ENCODE measurements at places on chromosomes 3 and 15.

DNA sequence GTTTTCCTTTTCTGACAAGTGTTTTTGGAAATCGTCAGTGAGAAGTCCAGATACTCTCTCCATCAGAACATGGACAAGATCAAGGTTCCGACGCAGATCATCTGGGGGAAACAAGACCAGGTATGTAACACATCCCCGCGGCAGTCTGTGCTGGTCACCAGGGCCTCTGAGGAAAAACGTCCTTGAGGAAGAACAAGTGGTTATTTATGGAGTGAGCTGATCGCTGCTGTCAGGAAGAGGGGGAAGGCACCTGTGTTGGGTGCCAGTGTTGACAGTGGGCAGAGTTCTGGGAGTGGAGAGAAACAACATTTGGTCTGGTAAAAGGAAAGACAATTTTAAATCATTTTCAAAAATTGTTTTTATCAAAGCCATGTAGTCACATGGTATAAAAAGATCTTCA, 20.7 kb upstream of the RPP14 start:
- no peak for DNase-seq

DNA sequence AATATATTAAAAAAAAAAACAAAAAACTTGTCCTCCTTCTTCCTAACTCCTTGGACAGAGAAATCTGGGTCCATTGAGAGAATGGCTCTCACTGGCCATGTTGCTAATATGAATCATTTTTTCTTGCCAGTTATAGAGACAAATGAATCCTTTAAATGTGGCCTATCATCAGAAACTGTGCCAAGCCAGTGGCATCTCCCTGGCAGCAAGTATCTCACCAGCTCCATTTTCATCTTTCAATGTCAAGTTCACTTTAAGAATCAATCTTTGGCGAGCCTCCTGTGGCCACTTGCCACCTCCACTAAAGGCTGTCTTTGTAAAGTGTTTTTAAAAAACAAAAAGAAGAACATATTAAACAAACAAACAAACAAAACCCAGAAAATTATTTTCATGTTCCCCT, 202.5 kb downstream of the TUSC7 start:
- DNase-seq = no peak

DNA sequence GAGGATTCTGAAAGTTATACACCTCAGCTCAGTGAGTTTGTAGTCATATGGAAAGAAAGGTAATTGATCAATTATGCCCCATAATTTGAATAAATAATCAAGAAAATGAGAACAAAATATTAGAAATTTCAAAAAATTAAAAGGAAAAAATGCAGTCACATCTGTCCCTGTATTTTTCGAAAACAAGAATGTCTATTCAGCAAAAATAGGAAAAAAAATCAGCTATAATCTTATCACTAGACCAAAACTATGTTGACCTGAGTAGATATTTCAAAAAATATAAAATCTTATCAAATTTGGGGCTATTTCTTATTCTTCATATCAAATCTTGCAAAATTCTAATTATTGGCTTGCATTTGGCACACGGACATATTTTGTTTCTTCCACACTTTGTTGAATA, 501.2 kb upstream of the CNTN3 start:
- DNase-seq = no peak

GRCh38 chr3:32237670-32238452, 619 bp upstream of the CMTM8 start:
- DNase-seq = no peak

GRCh38 chr15:96125721-96126415, 204.6 kb upstream of the NR2F2 start:
- no peak for DNase-seq

DNA sequence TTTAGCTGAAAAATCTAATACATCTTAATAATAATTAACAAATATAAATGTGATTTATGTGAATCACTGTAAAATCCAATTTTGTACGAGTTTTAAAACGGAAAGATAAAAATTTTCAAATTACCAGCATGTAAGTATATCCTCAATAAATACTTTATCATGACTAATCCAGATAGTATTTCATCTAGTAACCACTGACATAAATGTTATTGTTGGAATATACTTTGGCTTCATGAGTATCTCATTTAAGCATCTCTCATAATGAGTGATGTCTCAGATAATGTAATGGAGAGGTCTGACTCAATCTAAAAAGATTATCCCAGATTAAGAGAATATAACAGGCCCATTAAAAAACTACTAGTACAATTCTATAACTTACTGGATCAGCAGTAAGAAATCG, 216.3 kb downstream of the STAG1 start:
- no peak for DNase-seq

GRCh38 chr3:118682921-118683320, 351.7 kb downstream of the IGSF11 start:
- DNase-seq = no peak

- DNase-seq = no peak
Observed at GRCh38 chr3:176663837-176664831, 533.1 kb downstream of the TBL1XR1 start.

- DNase-seq = no peak
Observed at GRCh38 chr3:153176197-153176596, 14.2 kb downstream of the RAP2B start.

GRCh38 chr3:67875338-67875737, 220.9 kb upstream of the SUCLG2 start:
- DNase-seq = no peak

DNA sequence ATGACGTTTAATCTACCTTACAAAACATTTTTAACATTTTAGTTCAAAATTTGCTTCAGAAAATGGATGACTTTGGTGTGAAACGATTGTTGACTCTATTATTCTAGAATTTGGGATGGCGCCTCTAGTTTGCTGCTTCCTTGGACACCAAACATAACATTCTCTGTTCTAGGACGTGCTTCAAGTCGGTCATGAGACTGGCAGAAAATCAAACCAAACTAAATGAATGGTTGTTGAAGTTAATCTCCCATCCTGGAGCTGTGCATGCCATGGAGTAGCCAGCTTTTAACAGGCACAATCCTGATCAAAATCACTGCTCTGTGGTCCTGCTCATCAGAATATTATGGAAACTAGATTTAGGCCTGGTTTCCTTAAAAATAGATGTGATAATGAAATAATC, 9.6 kb upstream of the LRRFIP2 start:
- no peak for DNase-seq

DNA sequence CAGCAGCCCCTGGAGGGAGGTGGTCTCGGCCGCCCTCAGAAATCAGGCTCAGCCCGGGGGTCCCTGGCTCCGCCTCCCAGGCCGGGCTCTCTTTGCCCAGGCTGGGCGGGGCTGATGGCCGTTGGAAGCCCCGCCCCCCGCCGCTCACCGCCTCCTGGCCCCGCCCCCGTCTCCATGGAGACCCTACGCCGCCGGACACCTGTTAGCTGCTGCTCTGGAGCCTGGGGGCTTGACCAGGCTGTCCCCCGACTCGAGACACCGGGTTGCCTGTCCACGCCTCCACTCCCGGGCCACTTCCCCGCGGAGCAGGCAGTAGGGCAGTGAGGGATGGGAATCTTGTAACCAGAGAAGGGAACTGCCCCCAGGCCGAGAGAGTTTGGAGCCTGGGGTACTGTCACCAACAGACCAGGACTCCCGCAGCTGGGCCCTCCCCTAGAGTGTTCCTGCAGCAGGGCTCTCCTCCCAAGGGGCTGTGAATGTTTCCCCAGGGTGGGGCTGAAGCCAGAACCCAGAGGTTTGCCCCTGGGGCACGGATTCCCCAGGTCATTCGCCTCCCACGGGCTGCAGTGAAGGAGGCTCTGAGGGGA, 27.8 kb upstream of the RPL32 start:
- DNase-seq = no peak

DNA sequence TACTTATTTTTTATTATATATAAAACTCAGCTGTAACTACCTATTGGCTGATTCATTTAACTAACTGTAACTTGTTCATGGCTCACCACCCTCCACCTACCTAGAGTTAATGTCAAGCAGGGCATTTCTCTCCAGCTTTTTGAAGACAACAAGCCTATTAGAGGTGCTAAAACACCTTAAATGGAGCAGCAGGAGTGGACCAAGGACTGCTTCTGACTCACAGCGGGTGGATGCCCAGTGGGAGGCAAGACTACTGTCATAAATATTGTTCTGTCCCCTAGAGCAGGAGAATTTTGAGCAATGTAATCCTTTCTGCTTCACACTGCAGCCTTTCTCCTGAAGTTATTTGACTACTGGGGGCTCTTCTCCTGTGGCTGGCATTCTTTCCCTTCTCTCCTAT, 146.9 kb downstream of the CLSTN2 start:
- DNase-seq = no peak

GRCh38 chr15:63848879-63849551, 15.3 kb upstream of the HERC1 start:
- no peak for DNase-seq

DNA sequence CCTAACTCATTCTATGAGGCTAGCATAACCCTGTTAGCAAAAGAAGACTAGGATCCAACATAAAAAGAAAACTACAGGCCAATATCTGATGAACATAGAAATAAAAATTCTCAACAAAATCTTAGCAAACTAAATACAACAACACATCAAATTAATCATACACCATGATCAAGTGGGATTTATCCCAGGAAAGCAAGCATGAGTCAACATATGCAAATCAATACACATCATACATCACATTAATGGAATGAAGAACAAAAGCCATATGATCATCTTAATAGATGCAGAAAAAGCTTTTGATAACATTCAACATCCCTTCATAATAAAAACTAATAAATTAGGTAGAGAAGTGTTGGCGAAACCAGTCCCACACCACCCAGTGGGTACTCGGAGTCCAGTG, 136.1 kb upstream of the MME start:
- no peak for DNase-seq

DNA sequence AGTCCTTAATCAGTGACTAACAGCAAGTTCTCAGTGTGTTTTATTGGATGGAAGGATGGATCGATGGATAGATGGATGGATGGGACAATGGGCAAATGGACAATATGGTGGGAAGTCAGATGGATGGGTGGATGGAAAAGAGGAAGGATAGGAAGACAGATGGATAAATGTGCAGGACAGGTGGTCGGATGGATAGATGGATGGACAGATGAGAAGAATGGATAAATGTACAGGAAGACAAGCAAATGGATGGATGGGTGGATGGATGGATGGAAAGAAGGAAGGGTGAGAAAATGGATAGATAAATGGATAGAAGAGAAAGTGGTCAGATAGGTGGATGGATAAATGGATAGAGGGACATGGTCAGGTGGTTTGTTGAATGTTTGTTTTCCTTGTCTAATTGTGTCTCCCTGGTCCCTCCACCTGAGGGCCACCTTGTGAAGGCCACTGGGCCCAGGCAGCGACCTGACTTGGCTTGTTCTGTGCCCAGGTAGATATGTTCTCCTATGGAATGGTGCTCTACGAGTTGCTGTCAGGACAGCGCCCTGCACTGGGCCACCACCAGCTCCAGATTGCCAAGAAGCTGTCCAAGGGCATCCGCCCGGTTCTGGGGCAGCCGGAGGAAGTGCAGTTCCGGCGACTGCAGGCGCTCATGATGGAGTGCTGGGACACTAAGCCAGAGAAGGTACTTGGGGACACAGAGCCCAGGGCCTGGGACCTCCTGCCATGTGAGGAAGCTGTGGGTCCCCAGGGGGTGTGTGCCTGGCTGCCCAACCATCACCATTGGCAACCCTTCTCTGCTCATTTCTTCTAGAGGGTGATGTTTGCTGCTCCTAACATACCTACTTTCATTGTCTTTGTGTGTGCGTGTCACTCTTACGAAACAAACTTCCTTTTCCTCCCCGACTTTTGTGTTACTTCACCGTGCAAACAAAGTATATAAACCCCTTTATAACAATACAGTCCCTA, 137.5 kb downstream of the LRRK1 start:
- no peak for DNase-seq

DNA sequence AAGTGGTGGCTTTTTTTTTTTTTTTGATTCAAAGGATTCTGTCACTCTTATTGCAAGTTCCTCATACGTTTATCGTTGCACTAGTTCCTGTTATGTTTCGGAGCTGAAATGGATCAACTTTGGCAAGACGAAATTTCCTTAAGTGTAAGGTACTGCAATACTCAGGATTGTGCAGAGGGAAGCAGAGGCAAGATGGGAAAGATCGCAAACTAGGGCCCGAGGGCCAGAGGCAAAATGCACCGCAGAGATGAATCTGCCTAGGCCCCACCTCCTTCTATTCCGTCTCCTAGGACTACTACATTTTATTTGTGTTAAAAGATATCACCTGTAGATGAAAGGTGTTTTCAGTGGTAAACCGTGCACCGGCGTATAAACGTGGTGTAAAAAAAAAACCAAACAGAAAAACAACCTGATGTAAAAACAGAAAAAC, 331 bp downstream of the RNU6-1 start:
- no peak for DNase-seq

GRCh38 chr3:114421204-114421603, 127.4 kb downstream of the TIGIT start:
- no peak for DNase-seq

DNA sequence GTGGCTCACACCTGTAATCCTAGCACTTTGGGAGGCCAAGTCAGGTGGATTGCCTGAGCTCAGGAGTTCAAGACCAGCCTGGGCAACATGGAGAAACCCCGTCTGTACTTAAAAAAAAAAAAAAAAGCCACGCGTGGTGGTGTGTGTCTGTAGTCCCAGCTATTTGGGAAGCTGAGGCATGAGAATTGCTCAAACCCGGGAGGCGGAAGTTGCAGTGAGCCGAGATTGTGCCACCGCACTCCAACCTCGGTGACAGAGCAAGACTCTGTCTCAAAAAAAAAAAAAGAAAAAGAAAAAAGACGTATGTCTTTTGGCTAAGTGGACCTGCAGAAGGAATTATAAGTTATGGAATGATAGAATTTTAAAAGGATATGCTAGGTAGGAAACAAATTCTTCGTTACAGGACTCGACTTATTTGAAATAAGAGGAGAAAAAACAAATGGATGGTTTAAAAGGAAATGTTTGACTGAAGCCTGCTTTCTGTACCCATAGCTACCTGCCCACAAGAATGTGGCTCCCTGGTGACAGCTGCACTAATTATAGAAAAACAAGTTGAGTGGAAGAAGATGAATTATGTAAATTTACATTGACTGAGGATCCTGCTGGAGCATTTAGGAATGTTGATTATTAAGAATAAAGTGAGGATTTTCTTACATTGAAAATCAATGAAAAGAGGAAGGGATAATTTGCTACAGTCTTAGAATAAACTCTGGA, 36.0 kb upstream of the SKIL start:
- DNase-seq = no peak

DNA sequence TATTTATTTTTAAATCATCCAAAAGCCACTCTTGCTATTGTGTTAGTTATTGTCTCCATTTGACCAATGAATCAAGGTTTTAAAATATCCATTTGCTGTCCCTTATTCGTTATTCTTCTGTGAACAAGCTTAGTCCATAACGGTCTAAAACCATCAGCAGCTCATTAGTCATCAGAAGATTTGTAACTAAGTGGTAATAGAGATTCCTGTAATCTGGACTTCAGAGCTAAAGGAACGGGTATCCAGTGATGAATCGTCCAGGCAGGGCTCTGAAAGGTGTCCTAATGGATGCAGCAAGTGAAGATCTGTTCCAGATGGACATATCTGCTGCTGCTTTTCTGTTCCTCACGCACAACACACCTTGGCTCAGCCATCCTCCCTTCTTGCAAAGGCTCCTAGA, 362.7 kb upstream of the CFAP20DC start:
- DNase-seq = no peak

- no peak for DNase-seq
Observed at GRCh38 chr3:164577667-164578210, 500.6 kb downstream of the SI start.

GRCh38 chr3:113602256-113602655, 69.9 kb downstream of the SIDT1 start:
- no peak for DNase-seq
